ENCODE measurements at places on chromosomes 16 and 17.

DNA sequence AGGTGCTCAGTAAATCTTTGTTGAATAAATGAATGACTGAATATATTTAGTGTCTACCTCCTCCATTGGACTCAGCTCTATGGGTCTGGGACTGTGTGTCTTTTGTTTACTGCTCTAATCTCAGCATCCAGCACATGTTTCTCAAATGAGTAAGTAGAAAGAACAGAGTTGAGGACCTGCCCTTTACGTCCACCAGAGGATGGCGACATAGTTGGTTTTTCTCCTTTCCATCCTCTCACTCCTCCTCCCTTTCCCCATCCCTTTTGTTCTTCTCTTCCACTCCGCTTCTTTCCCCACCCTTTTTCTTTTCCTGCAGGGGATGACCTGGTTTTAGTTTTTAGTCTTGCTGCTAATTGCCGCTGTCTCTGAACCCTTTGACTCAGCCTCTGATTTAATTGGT, 12.1 kb upstream of the CHP2 start:
- no peak for DNase-seq

DNA sequence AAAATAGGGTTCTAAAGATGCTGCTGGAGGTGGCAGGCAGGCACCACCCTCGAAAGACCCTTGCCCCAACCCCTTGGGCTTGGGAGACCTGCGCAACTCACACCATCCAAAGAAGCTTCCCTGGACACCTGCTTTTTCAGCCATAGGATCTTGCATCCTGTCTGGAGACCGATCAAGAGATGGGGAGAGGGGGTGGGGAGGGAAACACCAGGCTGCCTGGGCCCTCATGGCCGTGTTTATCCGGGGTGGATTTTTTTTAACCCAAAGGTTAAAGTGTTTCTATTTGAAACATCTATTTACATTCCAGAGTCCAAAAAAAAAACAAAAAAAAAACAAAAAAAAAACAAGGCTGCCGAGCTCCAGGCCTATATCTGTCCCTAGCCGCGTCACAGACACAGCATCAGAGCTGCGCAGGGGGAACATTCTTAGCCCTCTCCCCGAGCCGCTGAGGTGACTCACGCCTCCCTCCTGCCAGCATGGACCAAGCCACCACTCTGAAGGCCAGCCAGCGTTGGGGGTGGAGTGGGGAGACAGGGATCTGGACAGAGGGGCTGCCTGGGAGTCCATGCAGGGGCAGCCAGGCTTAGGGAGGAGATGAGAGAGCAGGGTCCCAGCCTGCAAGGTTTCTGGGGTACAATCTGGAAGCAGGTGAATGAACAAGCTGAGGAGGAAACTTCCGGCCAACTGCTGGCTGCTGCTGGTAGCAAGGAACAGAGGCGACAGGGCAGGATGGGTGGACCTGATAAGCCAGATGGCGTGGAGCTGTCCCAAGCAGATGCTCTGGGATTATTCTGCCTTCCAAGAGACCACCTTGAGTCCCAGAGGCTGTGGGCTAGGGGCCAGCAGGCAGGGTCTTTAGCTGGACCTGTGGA, 14.8 kb downstream of the HDAC5 start:
- no peak for DNase-seq

DNA sequence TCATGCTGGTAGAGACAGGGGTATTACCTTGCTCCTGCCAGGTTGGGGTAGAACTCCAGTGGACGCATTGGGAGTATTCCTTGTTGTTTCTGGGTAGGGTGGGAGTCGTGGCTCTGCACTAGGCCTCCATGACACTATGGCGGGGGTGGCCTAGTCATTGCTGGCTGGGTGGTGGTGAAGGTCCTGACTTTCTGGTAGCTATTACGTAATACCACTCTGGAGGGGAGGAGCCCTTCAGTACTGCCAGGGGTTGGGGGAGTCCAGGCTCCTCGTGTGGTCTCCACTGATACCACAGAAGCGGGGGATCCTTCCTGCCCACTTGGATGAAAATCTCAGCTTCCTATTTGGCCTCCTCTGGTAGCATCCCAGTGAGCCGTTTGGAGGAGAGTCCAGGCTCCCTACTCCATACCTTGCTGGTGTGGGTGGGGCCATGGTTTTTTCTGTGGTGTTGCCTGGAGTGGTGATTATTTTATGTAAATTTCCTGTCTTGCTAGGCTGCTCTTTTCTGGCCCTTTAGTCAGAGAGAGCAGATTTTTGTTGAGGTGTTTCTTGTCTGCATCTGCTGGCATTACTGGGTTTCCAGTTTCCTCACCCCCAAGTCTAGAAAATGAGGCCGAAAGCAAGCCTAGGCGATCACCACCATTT, 65.8 kb upstream of the GNG13 start:
- DNase-seq = no peak

- DNase-seq = no peak
Observed at GRCh38 chr17:55654821-55655220, 67.8 kb downstream of the TMEM100 start.

GRCh38 chr16:70480127-70481105, 26.0 kb downstream of the FCSK start:
- DNase-seq = no peak

GRCh38 chr16:22973522-22973921, 159.6 kb downstream of the HS3ST2 start:
- no peak for DNase-seq

- DNase-seq = no peak
Observed at GRCh38 chr16:8751481-8752311, 45.7 kb downstream of the TMEM186 start.

DNA sequence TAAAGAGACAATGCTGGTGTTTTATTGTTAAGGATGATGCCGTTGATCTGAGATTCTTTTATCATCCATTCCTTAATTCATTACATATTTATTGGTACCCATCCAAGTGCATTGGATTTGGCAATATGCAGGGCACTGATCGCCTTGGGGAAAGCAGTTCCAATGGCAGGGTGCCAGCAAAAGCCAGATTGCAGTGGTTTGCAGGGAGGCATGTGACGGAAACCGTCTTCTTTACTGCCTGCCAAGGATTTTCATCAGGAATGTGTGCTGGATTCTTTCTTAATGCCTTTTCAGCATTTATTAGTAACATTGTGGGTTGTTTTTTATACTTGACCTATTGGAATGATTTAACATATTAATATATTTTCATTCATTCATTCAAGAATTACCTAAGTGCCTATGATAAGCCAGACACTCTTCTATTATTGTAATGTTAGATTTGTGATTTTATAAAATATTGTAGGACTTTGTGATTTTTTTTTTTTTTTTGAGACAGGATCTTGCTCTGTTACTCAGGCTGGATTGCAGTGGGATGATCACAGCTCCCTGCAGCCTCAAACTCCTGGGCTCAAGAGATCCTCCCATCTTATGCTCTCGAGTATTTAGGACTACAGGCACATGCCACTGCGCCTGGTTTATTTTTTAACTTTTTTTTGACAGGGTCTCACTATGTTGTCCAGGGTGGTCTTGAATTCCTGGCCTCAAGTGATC, 93.4 kb upstream of the TNRC6A start:
- DNase-seq = no peak

DNA sequence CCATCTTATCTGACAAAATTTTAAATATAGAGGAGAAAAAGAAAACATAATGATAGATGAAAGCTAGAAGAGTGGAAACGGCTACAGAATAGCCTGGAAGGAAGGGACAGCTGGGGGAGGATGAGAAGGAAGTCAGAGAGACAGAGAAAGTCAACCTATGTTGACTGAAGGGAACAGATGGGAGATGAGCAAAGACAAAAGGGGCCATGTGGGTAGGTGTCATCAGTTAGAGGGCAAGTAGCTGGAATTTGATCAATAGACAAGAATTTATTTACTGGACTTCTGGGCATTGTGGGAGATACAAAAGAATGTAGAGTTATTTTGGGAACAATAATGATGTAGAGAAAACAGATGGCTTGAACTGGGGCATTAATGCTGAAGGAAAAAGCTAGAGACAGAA, 194.4 kb downstream of the ANKFN1 start:
- no peak for DNase-seq

DNA sequence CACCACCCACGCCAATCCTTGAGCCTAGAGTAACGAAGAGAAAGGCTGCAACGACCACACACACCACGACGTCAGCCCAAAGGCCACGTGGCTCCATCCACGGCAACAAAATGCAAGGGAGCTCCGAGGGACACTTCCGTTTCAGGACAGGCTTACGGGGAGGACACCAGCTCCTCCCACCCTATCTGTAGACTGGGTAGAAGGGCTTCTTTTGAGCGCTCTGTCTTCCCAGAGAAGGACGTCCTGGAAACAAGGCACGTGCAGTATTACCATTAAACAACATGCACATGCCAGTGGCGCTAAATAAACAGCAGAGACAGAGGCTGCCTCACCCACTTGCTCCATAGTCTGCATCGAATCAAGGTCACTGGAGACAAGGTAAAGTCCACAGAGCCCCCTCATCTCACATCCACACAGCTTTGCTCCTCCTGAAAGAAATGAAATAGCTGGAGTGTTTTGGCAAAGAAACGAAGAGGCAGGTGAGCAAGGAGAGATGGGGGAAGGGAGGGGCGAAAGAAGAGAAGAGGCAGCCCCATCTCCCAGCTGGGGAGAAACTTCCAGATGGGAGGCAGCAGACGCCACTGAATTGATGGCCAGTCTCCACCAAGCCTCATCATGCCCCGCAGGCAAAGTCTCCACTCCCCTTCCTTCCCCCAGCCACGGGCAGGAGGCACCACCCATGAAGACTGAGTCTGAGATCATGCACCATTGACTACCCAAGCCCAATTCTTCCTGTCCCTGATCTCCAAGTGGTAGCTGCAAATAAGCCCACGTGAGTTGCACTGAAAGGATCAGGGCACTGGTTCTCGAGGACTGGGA, 24.0 kb downstream of the ZFHX3 start:
- no peak for DNase-seq

GRCh38 chr16:62665269-62665668, 629.0 kb upstream of the CDH8 start:
- DNase-seq = no peak
